ENCODE measurements at places on chromosomes 5 and 9. TPM values are rescaled to one million over a fixed set of nuclear protein-coding genes. Genes with fewer than 3 reads are reported as not detected.

The DBH gene
- not detected for total RNA-seq

The RC3H2 gene
- total RNA-seq: 26.3 TPM

The LPAR1 gene
- total RNA-seq: 24.7 TPM

The WNK2 gene
- 7.5 TPM for total RNA-seq

The TMEM267 gene
- total RNA-seq: 19.0 TPM
